Gastrocnemius medialis (tissue), 4 donors: ENCODE measurements at places on chromosomes 11 and 22. TPM values are rescaled to one million over a fixed set of nuclear protein-coding genes. Genes with fewer than 3 reads are reported as not detected.

The SLC17A6 gene
- not detected for total RNA-seq

- no peaks in the 10 kb centered on the region for H3K27me3 ChIP-seq
- H3K36me3 ChIP-seq: no peaks in the 10 kb centered on the region
Observed at GRCh38 chr11:130765951-130766649, 150.2 kb downstream of the SNX19 start.

GRCh38 chr22:35894464-35894878 is 134.2 kb downstream of the RBFOX2 start:
- H3K36me3 ChIP-seq: no peaks in the 10 kb centered on the region
- peaks cover 64% of the 10 kb centered on the region for H3K4me1 ChIP-seq
- H3K27ac ChIP-seq: no peak overlapping the region
- no peaks in the 10 kb centered on the region for H3K27me3 ChIP-seq
- DNase-seq: peak; percentile 68

DNA sequence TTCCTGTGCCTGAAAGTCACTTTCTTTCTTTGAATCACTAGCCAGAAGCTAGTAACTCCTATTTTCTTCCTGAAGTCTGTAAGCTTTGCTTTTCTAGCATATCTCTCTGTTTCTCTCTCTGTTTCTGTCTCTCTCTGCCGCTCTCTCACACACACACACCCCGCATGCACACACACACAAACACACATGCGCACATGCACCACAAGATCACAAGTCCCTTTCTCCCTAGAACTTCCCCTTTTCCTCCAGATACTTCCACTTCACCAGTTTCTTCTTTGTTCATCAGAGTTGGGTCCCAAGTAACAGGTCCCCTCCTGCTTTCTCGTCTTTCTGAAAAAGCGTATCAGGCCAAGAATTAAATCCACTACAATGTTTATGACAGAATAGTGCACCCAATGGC is 148.5 kb upstream of the HSD17B12 start:
- no peak overlapping the region for H3K27ac ChIP-seq
- no peaks in the 10 kb centered on the region for H3K36me3 ChIP-seq
- H3K4me3 ChIP-seq: no peak overlapping the region
- DNase-seq: no peak
- H3K4me1 ChIP-seq: no peaks in the 10 kb centered on the region
- H3K27me3 ChIP-seq: no peaks in the 10 kb centered on the region
